Motor neuron (in vitro differentiated cells): ENCODE measurements at places on chromosomes 7 and 10. TPM values are rescaled to one million over a fixed set of nuclear protein-coding genes. Genes with fewer than 3 reads are reported as not detected.

The PILRB gene
- 19.0 and 34.3 TPM in 2 replicates for total RNA-seq

The ERV3-1 gene
- 5.6 and 12.2 TPM in 2 replicates for total RNA-seq

The ITPRID1 gene
- total RNA-seq: 0.41 and 0.70 TPM in 2 replicates

The SMKR1 gene
- total RNA-seq: 3.7 and 3.8 TPM in 2 replicates

The LRMDA gene
- 0.87 and 0.94 TPM in 2 replicates for total RNA-seq

The TMEM140 gene
- 12.9 and 15.8 TPM in 2 replicates for total RNA-seq

The HOGA1 gene
- 0.27 and 0.63 TPM in 2 replicates for total RNA-seq

The PRLHR gene
- 0.47 and 1.2 TPM in 2 replicates for total RNA-seq

The GLCCI1 gene
- 29.2 and 29.9 TPM in 2 replicates for total RNA-seq

The SYNPO2L gene
- total RNA-seq: 0.60 and 0.67 TPM in 2 replicates

The TAS2R5 gene
- 1.5 and 2.4 TPM in 2 replicates for total RNA-seq

The CTAGE8 gene
- not detected in 2 replicates for total RNA-seq

The AKR1D1 gene
- total RNA-seq: 0.05 TPM in 1 of 2 replicates, not detected in the other

The DOCK4 gene
- 19.8 and 33.7 TPM in 2 replicates for total RNA-seq

The RBM20 gene
- 19.1 and 22.3 TPM in 2 replicates for total RNA-seq

The KMT2E gene
- 47.1 TPM in 2 replicates for total RNA-seq

The LLCFC1 gene
- not detected in 2 replicates for total RNA-seq

The C7orf25 gene
- total RNA-seq: 6.1 and 6.8 TPM in 2 replicates

The POM121L12 gene
- not detected in 2 replicates for total RNA-seq

The LGI1 gene
- total RNA-seq: 1.7 and 1.9 TPM in 2 replicates

The MMD2 gene
- not detected in 2 replicates for total RNA-seq

The C10orf120 gene
- total RNA-seq: not detected in 2 replicates

The PDE6C gene
- total RNA-seq: 0.22 and 0.41 TPM in 2 replicates

The PLCE1 gene
- total RNA-seq: 2.5 and 3.0 TPM in 2 replicates

The ATG9B gene
- total RNA-seq: 1.3 and 2.1 TPM in 2 replicates

The SCD gene
- 122 and 125 TPM in 2 replicates for total RNA-seq

The MRC1 gene
- not detected in 2 replicates for total RNA-seq

The COL28A1 gene
- 1.4 and 3.4 TPM in 2 replicates for total RNA-seq

The WDR86 gene
- 35.3 and 36.8 TPM in 2 replicates for total RNA-seq

The INMT gene
- total RNA-seq: 0.59 and 1.2 TPM in 2 replicates

The CLCN1 gene
- 0.09 and 0.13 TPM in 2 replicates for total RNA-seq
